ENCODE measurements at places on chromosomes 3 and 15.

DNA sequence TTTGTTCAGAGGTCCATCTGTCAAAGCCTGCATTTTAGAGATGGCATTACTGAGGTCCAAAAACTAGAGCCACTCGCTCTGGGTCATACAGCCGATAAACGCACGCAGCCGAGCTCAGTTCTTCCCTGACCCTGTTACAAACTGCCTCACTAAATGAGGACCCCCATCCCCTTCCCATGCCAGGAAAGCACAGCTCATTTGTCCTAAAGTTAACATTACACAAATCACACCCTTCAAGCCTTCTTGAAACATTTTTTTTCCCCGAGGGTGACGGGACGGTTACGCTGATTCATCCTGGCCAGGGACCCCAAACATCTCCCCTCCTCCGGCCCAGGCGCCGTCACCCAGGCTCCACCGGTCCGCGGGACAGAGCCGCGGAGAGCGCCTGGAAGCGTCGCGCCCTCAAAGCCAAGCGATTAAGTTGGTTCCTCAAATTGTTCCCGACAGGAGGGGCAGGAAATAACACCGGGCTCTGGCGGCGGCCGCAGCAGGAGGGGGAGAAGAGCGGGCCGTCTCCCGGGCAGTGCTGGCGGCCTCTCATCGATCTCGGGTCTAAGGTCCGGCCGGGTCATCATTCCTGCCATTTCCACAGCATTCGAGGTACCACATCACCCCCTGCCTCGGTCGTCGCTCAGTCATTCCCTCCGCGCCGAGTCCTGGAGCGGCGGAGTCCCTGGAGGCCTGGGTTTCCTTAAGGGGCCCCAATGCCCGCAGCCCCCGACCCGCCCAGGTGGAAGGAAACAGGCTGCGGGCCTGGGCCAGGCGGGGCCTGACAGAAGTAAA is 619 bp upstream of the CMTM8 start:
- DNase-seq: peak; percentile 68

GRCh38 chr3:186100398-186100797 is 8.5 kb downstream of the ETV5 start:
- no peak for DNase-seq

GRCh38 chr3:170162630-170163029 is 18.9 kb downstream of the PHC3 start:
- no peak for DNase-seq

- no peak for DNase-seq
Measured at GRCh38 chr3:168121184-168122017, 25.7 kb upstream of the GOLIM4 start.

DNA sequence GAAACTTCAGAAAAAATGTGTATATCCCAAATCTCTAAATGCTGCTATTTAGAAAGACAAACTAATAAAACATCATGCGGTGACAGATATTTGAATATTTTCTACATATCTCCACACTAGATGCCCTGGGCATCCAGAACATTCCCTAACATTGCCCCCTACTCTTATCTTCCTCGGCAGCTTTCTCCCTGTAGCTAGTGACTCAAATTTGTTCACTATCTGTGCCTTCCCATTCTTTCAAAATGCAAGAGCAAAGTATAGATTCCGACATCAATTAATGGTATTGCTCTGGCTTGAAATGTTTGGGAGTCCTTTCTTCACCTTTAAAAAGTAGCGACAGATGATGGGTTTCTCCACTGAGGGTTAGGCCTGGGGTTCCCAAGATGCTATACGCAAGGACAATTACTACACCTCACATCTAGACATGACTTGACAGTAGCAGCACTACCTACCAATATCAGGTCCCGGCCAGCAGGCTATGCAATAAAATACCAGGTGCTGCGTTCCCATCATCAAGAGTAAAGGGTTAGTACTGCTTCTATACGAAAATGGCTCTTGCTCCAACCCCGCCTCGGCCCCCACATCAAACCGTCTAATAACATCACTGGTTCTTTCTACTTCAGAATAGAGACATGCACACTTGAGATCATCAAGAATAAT is 631 bp downstream of the UBR1 start:
- no peak for DNase-seq

GRCh38 chr15:73522011-73522410 is 79.0 kb downstream of the REC114 start:
- DNase-seq: no peak

Data from mesendoderm (in vitro differentiated cells).